MV-4-11 (cell line): ENCODE measurements at places on chromosomes 7 and 10.

DNA sequence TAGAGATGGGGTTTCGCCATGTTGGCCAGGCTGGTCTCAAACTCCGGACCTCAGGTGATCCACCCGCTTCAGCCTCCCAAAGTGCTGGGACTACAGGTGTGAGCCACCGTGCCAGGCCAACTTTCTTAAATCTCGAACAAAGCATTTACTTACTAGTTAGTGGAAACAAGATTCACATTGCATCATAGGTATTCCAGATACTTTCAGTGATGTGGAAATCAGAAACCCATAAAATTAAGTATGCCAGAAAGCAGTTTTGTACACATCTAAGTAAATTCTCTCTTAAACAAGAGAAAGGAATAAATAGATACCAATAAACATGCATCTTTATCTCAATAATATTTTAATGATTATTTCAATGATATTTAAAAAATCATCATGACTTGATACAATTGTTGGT, 75.5 kb downstream of the DGKI start:
- no peak for DNase-seq

DNA sequence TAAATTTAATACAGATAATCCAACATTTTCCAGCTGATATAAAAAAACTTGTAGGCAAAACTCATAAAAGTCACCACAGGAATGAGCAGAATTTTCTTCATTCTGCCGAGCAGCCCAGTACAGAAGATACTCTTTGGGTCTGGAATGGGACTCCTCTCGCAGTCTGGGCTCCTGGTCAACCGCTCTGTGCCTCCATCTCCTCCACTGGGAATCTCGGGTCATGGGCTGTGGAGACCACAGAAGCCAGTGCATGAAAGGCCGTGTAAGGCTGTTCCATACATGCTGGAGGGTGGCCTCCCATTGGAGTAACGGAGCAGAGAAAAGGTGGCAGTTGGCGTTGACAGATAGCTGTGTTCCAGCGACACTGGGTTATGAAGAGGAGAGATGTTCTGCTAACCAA, 616.4 kb upstream of the MGMT start:
- DNase-seq, result no peak

DNA sequence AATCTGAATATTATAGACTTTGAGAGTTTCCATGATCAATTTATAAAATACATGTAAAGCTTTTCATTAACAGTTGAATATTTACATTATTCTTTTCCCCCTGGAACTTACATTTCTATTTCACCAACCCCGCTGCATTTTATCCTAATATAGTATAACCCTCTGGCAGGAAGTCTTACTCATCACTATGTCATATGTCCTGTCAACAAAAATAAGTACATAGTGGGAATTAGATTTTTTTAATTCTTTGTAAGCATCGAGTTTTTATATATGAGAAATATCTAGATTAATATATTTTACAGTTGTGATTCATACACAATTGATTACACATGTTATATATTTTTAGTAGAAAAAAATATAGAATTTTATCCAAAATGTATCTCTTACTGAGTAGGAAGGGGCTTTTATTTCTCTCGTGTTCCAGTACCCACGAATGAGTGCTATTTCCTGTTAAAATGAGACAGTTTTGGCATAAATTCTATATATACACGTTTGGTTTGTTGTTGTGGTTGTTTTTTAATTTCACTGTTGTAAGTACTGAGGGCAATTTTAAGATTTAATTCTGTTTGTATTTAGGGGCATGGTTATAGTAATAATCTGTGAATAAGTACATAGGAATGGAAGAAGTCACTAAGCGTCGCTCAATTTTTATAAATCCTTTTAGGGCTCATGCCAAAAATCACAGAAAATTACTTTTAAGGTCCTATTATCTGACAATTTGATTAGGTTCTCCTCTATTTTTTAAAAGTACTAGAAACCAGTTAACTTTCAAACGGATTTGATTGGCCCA, 87.1 kb downstream of the HECW1 start:
- DNase-seq, result no peak

- DNase-seq, result no peak
Measured at GRCh38 chr10:47277352-47278151, 22.4 kb upstream of the GDF10 start.

- peak; percentile 94 for DNase-seq
Measured at GRCh38 chr7:100583132-100584053, 2.5 kb downstream of the LRCH4 start.

GRCh38 chr7:24755541-24756407, 1.5 kb downstream of the GSDME start:
- peak; percentile 83 for DNase-seq

- no peak for DNase-seq
Measured at GRCh38 chr7:47516386-47516785, 65.5 kb downstream of the TNS3 start.

GRCh38 chr7:27116031-27116961, 13.8 kb upstream of the HOXA2 start:
- no peak for DNase-seq

DNA sequence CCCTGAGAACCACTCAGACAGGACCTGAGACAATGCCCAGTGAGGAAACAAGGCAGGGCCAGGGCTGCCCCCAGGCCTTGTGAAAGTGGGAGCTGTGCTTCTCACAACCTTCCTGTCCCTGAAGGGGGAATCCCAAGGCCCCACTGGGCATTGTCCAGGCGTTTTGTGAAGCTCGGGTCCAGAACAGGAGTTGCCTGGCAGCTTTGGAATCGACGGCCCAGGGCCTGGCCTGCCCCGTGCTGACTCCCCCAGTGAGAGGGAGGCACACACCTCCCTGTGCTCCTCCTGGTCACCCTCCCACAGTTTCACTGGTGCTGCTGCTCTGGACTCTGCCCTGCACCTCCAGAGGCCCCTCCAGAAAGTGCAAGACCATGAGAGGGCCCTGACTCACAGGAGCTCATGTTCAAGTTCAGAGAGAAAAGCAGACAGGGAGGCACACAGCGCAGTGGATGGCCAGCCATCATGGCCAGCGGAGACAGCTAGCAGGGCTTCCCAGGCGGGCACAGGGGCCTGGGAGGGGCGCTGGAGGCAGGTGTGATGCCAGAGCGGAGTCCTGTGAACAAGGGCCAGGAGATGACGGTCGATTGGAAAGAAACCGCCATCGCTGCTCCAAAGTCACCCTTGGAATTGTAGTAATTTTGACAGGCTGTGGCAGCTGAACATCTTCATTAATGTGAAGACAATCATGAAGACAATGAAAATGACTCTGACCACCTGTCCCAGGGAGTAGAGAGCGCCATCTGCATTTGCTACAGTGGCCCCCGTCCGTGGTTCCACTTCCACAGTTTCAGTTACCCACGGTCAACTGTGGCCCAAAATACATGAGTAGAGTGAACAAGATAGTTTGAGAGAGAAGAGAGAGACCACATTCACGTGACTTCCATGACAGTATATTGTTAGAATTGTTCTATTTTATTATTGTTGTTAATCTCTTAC, 103.7 kb downstream of the MKI67 start:
- DNase-seq, result no peak

GRCh38 chr10:123380491-123381085, 226.4 kb downstream of the BUB3 start:
- peak; percentile 62 for DNase-seq

DNA sequence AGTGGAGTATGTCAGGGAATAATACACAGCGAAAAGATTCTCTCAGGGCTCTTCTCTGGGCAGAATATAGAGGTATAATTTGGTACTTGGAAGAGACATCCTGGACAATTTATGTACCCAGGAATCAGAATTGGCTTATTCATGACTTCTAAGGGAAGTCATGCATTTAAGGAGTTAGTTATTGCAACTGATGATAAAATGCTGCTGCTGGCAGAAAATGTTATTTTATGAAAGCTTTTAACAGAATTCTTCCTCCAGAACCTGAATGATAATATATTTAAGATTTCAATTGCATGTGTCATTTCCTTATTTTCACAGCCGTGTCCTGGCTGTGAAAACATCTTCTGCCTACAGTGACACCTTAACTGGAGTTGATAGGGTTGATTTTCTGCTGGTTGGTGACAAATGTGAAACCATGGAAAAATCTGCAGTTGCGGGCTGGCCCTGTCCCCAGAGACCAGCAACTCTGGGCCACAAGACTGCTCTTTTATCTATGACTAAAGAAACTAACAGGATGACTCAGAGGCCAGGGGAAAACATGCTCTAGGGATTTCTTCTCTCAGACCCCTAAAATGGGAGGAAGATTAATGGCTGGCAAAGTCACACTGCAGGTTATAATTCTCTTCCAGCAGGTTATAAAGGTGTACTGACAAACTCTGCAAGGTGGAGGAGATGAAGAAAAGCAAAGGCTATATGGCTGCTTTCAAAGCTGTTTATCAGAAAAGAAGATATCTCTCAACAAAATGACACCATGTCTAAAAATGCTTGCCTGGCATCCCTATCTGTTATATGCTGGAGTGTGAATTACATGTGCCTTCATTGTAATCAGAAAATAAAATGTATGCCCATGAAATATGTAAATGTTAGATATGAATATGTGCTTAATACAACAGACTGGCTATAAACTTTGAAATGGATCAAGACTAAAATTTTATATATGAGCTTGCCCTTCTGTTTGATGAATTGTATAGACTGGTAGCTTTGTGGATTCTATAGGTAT, 12.1 kb upstream of the TRUB1 start:
- DNase-seq, result peak; percentile 47

DNA sequence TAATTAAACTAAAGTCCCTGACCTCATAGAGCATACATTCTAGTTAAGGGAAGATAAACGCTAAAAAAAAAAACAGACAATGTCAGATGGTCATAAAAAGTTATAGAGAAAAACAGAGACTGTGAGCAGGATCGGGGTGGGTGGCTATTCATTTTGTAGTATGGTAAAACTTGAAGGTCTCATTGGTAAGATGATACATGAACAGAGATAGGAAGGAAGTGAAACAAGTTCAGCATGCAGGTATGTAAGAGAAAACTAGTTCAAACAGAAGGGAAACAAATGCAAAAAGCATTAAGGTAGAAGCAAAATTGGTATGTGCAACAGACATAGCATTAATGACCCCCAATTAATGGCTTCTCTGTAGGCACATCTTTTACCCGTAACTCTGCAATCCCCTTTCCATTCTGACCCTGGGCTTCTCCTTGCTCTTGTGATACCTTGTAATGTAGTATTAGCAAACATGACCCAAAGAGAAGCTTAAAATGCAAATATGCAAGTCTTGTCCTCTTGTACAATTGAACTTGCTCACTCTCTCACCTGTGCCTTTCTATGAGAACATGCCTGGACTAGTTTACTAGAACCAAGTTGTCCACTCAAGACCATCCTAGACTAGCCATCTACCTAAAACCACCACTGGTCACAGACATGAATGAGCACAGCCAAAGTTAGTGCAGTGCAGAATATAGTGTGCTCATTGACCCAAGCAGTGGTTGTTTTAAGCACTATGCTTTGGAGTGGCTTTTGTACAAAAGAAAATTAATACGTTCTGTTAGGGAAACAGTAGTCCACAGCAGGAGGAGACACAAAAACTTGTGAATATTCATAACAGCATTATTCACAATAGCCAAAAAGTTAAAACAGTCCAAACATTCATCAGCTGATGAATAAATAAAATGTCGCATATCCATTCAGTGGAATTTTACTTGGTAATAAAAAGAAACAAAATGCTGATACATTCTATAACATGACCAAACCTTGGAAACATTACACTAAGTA, 57.0 kb downstream of the BRAF start:
- no peak for DNase-seq

DNA sequence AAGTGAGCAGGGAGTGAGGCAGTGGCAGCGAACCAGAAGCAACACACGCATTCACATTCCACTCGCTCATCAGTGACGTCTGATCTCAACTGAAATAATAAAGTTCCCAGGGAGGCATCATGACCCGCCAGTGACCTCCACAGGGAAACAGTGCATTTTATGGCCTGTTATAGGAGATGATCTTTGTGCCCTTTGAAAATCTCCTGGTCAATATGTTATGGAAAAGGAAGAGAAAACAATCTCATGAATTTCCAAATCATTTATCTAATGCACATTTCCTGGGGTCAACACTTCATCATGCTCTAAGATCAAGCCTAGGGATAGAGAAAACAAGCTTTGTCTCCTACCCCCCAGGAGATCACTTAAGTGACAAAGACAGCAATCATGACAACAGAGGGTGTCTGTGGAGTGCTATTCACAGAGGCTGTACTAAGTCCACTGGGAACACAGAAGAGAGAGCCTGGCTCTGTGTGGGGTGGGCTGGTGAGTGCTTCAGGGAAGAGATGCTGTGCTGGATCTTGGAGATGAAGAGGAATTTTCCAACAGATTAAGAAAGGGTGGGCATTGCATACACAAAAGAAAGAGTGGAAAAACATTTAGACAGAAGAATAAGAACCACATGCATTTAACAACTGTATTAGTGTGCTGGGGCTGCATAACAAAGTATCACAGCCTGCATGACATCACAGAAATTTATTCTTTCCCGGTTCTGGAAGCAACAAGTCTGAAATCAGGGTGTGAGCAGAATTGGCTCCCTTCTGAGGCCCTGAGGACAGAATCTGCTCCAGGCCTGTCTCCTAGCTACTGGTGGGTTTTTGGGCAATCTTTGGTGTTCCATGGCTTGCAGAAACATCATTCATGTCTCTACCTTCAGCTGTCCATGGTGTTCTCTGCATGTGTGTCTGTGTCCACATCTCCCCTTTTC, 613.9 kb upstream of the IGFBP3 start:
- DNase-seq, result no peak

GRCh38 chr10:113961182-113962031, 82.3 kb upstream of the ADRB1 start:
- DNase-seq, result peak; percentile 72

- DNase-seq, result no peak
Measured at GRCh38 chr7:150381785-150382122, 2.6 kb downstream of the ZNF775 start.

- no peak for DNase-seq
Measured at GRCh38 chr7:151078233-151079040, 2.2 kb downstream of the FASTK start.

GRCh38 chr10:62376071-62377025, 2.2 kb downstream of the ZNF365 start:
- DNase-seq, result no peak

- DNase-seq, result no peak
Measured at GRCh38 chr7:3310884-3311283, 9.8 kb downstream of the SDK1 start.

- no peak for DNase-seq
Measured at GRCh38 chr7:122260336-122260735, 44.2 kb downstream of the FEZF1 start.

DNA sequence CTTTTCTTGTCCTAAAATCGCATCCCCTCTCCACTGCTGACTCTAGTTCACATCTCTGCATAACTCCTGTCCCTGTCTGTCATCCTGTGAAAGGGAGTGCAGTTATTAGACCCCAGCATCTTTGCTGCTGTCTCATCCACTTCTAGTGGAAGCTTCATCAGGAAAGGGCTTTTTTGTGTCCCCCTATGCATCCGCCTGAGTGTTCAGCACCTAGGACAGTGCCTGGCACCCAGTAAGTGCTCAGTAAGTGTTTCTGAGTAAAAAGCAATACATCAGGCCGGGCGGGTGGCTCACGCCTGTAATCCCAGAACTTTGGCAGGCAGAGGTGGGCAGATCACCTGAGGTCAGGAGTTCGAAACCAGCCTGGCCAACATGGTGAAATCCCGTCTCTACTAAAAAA, 211.8 kb upstream of the FOXK1 start:
- no peak for DNase-seq

DNA sequence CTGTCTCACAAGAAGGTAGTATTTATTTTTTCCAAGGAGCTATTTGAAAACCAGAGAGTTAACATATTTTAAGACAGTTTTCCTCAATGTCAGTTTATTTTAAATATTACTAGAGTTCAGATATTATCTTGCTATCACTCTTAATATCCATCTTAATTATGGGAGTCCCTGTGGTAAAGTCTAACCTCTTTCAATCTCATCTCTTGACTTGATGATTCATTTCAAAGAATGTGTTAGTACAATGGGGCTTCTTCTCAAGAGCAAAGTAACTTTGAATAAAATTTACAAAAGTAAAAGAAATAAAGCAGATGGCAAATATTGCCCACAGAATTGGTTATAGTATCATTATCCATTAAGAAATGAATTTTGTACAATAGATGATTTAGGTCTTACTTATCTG, 731.1 kb upstream of the C7orf33 start:
- no peak for DNase-seq
